ENCODE measurements at places on chromosomes 6 and 20. TPM values are rescaled to one million over a fixed set of nuclear protein-coding genes. Genes with fewer than 3 reads are reported as not detected.

GRCh38 chr6:135286962-135287538, 105.9 kb downstream of the MYB start:
- no peak for DNase-seq

DNA sequence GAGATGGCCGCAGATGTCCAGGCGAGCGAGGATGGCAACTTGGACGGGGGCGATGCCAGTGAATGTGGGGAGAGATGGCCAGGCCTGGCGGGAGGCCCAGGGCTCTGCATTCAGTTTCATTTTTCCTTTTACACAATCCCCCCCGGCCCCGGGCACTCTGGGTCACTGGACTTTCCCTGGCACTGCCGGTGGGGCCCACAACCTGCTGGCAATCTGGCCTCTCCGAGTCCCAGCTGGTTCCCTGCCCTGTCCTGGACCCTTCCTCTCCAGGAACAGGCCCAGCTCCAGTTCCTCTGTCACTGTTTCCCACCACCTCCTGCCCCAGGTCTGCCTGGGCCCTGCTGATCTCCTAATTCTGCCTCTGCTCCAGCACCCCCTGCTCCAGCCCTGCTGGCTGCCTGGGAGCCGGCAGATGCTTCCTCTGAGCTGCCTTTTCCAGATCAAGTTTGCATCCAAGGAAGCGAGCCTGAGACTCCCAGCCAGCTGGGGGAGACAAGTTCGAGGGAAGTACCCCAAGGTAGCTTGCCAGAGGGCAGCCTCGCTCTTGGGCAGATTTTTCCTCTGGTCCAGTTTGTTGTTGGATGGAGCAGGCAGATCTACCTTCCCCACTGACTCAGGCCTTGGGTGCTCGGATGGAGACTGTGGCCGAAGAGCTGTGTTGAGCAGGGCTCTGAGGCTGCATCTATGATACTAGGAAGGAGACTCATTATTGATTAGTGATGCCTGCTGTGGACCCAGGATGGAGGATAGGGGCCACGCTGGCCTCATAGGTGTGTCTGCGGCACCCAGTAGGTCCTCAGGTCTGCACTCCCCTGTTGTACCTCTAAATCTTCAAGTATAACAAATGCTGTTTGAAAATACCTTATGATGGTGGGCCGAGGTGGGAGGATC, 83.2 kb downstream of the CEBPB start:
- no peak for DNase-seq

ZBP1 gene
- 6.3 TPM for total RNA-seq

PDYN gene
- not detected for total RNA-seq

C6orf15 gene
- total RNA-seq, result not detected

DNA sequence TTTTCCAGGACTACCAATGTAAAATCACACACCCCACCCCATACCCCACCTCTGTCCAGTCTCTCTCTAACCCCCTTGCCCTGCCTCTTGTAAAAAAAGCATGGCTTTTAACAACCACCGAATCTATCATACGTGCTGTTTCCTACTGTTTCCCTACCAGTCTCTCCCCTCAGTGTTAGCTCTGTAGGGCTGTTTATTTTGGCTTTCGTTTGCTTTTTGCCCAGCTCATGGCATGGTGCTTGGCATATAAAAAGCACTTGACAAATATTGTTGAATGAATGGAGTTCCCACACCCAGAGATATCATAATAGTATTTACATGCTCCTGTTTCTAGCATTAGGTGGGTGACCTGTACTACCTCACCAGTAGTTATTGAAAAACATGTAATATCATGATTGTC, 148.2 kb downstream of the OPRM1 start:
- no peak for DNase-seq

DNA sequence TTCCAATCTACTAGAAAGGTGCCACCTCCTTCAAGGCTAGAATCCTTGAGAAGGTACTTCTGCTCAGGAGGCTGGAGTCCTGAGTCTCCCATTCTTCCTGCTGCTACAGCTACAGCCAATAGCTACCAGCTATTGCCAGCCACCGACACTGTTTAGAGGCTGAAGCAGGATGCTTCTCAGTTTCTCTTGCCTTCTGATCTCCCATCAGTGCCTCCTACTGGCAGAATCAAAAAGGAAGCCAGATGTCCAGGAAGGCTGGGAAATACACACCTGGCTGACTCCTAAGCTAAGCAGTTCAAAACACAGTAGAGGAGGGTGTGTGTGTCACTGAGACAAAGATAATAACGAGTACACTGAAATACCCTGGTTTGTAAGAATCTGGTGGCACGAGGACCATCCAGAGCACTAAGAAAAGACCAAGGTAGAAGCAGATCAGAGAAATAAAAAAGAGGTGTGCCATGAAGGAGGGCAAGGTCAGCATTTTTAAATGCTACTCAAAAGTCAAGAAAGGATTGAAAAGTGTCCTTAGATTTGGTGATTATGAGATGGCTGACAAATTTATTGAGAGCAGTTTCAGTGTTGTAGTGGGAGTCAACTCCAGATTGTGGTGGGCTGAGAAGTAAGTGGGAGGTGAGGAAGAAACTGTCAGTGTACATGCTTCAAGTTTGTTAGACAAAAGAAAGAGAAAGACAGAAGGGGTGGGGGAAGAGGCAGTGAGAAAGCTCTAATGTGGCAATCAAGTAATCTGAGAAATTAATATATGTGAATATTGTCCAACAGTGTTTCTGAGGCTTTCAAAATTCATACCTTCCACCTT, 2.3 kb upstream of the HLA-DMA start:
- no peak for DNase-seq

DNA sequence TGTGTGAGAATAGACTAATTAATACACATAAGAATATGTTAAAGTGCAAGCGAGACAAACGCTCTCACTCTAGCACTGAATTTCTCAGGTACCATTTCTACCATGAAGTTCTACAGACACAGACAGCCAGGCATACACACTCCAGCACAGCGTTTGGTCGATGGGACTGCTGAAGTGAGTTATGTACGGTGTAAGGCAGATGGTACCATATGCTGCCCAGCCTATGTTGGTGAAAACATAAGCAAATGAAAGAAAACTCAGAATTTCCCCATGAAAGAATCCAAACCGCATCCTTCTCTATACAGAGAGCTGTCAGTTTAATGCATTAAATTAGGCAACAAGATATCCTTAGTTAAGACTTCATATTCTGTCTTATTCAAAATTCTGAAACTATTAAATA, 34.9 kb downstream of the AGPAT4 start:
- no peak for DNase-seq

DNA sequence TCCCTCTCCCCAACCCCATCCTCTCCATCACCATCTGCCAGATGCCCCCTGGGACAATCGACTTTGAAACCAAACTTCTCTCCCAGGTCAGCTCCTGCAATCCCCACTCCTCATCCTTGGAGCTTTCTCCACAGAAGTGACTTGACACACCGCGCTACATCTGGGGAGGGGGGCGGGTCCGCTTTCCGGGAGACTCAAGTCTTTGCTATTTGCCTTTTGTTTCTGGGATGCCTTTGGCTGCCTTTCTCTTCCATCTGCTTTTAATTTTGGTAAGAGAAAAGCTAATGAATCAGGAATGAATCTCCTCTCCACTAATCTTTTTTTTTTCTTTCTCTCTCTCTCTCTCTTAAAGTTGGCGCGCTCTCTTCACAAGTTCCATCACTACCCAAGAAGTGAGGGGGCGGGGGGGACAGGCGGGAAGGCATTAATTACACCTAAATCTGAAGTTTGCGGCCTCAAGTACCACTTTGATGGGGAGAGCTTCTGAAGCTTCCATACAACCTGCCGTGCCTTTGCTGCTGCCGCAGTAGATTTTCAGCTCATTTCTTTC, 664 bp upstream of the TPBG start:
- DNase-seq, result no peak

DNA sequence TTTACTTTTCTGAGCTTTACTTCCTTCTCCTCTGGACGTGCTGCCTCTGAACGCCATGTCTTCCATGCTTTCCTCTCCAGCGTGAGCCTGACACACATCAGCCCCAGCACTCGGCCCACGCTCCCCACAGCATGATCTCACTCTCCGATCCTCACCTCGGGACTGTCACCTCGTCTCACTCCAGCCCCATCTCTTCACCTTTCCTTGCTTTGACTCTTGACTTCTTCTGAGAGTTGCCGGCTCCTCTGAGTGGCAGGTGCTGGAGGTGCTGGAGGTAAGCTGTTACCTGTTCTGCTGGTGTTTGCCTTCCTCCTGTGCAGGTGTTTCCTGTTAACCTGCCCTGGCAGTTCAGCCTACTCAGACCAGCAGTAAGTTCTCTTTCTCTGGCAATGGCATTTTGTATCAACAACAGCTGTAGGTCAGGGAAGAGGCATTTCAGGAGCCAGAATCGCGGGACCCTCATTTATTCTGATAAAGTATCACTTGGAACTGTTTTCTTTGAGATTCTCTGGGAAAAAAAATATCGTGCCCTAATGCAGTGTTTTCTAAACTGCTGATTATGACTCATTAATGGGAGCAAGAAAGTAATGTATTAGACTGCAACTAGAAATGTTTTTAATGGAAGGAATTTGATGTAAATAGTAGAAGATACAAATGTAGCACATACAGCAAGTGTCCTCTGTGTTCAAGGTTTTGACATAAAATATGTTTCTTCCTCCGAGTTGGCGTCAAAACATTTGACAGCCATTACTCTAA, 106.5 kb downstream of the ARID1B start:
- DNase-seq, result no peak

- no peak for DNase-seq
Measured at GRCh38 chr6:157436219-157436943, 55.4 kb downstream of the ZDHHC14 start.

DNA sequence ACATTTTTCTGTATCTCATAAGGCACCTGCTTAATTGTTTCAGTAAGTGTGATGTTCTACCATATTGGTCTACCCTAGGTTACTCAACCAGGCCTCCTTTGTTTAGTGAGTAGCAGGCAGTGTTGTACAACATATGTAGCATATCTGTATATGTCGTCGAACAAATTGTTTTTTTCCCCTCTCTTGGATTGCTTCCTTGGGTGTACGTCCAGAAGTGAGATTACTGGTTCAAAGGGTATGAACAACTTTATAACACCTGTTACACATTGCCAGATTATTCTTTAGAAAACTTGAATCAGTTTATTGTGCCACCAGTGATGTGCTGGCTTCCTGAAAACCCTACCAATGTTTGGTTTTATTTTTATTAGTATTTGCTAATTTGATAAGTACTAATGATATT, 14.7 kb downstream of the SLC16A10 start:
- DNase-seq, result no peak

ELOVL2 gene
- not detected for total RNA-seq

GRCh38 chr20:53806683-53807401, 213.2 kb upstream of the ZNF217 start:
- no peak for DNase-seq

DNA sequence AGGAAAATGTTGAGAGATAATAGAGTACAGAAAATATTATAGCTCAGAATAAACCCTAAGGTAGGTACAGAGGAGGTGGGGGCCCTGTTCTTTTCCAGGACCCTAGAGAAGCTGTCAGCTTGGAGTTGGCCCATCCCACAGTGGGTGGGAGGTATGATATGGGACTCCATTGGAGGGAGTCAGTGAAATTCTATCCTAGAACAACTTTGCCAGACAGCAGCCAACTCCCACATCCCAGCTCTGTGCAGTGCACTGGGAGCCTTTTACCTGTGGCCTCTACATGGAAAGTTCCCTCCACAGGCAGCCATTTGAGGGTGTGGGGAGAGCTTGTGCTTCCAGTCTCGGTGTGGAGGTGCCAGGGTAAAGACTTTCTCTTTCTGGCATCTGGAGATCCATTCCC, 36.8 kb upstream of the CLIC5 start:
- DNase-seq, result no peak

GRCh38 chr20:15682690-15683089, 890.6 kb downstream of the KIF16B start:
- DNase-seq, result no peak

DNA sequence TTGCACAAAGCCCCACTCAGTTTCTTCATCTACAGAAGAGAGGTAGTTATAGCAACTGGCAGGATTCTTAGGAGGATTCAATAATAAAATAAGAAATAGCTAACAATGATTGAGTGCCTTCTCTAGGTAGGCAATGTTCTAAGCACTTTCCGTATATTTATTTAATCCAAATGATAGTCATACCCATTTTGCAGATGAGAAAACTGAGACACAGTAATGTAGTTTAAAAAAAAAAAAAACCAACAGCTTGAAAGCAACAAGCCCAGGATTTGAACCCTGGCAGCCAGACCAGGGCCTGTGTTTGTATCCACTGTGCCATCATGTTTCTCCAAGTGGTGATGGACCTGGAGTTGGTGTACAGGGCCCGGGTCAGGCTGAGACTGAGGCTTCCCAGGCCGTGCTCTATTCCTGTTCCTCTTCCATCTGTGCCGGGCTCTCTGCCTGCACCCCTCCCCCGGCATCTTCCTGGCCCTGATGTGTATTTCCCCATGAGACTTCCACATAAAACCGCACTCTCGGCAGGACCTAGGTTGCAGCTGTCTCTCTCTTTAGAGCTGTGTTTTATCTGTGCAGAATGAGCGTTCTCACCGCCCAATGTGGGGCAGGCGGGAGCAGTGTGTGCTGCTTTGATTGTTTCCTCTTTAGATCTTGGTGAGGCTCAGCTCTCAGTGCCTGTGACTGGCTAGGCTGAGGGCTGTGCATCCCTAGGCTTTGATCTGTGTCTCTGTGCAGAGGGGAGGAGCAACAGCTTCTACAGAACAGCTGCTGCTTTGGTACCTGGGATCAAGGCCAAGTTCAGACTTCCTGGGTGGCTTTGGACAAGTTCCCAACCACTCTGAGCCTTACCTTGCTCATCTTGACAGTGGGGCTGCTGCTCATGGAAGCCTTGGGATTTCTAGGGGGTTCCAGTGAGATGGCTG, 49.5 kb downstream of the TOX2 start:
- no peak for DNase-seq

- no peak for DNase-seq
Measured at GRCh38 chr6:54308289-54308985, at the start of gene TINAG. TSS of gene TINAG (plus strand) at chr6:54308441. CDS start at chr6:54308551, 110 bp downstream.

FGD2 gene
- total RNA-seq, result 63.6 TPM

DNA sequence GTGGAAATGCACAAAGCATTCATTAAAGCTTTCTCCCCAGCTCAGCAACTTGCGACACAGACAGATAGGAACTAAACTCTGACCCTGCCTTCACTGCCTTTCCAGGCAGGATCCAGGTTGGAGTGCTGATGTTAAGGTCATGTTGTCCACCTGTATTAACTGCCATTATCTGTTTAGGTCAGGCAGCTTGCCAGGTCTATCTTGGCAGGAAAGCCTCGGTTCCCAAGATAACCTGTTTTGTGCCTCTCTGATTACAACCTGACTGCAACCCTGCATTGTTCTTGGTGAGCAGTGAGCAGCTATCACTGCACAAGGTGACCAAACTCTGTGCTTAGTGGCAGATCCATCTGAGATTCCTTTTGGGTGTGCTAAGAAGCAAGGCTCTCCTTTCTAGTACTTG, 23.2 kb upstream of the ELOVL2 start:
- DNase-seq, result no peak

All from GM12878 (cell line).